OCI-LY7 (cell line): ENCODE measurements at places on chromosomes 4 and X.
A peak's percentile ranks its signal among the peaks of the same experiment; 100 is the strongest.

- DNase-seq = no peak
Measured at GRCh38 chr4:174358410-174358809, 74.7 kb downstream of the CEP44 start.

- DNase-seq = no peak
Measured at GRCh38 chrX:152658302-152658701, 20.6 kb downstream of the GABRQ start.

DNA sequence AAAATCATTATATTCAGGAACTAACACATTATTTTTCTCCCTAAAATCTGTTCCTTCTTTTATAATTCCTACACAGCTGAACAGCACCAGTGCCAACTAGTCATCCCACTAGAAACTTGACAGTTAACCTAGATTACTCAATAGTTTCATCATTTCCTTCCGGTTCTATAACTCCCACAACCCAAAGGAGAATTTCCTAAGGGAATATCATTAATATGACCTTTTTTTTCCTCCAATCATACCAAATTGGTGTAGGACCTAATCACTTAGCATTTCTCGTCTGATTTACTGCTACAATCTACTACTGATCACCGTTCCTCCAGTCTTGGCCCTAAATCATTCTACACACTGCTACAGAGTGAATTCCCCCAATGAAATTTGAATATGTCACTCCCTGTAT, 45.9 kb downstream of the WDFY3 start:
- no peak for DNase-seq

GRCh38 chr4:1155314-1155713, 17.1 kb downstream of the SPON2 start:
- DNase-seq = no peak

DNA sequence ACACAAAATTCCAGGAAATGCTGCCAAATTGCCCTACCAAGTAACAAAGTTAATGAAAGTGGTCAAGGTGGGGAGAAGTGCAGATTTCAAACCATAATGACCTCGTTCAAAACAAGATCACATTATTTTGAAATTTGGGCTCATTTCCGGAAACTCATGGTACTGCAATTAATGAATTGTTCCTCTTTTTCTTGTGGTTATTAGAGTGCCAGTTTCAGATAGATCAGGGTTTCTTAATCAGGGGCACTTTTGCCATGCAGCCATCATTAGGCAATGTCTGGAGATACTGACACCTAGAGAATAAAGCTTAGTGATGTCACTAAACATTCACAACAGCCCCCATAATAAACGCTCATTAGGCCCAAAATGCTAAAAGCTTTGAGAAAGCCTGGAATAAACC, 381.5 kb upstream of the GALNT7 start:
- DNase-seq = no peak

GRCh38 chr4:145909773-145910172, 28.9 kb downstream of the ZNF827 start:
- DNase-seq = no peak

DNA sequence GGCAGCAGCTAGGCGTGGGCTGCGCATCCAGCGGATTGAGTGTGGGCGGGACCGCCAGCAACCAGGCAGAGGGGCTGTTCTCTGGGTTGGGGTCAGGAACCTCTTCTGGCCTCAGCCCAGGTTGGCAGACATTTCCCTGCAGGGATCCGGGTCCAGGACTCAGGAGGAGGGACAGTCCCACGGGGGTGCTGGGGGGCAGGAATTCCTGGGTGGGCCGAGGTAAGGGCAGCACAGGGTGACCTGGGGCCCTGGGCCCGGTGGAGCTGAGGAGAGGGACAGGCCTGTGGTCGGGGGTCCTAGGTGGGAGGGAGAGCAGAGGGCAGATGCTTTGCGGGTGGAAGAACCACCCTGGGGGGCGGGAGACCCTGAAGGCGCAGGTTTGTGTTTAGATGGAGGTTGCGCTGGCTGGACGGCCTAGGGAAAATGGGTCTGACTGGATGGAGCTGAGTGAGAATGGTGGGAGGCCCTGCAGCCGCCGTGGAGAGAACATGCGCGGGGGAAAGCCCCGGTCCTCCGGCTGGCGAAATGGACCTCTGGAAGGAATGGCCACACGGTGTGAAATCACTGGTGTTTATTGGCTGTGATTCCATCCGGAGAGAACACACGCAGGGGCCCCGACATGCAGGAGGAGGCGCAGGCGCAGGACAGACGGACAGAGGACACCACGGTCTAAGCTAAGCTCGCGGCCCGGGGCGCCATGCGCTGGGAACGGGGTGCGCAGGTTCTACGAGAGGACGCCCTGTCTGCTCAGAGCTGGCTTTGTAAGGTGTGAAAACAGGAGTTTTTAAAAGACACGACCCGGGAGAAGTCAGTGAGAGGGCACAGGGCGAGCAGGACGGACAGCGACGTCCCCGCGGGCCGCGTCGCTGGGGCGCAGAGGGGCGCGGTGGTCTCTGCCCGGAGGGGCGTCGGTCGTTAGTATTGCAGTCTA, 41.3 kb downstream of the CPLX1 start:
- no peak for DNase-seq

DNA sequence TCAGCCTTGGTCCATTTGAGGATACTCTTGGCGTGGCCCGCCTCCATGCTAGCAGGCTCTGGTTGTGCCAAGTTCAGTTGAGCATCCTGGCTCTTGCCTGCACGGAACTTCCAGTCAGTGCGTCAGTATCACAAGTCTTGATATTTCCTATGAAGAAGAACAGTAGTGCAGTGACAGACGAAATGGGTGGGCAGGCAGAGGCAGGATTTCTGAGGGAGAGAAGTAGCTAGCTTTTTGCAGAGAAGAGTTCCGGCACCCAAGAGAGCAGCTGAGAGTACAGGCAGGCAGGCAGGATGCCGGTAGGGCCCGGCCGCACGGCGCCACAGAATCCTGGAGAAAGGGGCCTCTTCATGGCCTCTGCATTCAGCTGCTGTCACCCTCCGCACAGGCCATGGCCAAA, 56.1 kb upstream of the MSANTD1 start:
- DNase-seq = no peak

DNA sequence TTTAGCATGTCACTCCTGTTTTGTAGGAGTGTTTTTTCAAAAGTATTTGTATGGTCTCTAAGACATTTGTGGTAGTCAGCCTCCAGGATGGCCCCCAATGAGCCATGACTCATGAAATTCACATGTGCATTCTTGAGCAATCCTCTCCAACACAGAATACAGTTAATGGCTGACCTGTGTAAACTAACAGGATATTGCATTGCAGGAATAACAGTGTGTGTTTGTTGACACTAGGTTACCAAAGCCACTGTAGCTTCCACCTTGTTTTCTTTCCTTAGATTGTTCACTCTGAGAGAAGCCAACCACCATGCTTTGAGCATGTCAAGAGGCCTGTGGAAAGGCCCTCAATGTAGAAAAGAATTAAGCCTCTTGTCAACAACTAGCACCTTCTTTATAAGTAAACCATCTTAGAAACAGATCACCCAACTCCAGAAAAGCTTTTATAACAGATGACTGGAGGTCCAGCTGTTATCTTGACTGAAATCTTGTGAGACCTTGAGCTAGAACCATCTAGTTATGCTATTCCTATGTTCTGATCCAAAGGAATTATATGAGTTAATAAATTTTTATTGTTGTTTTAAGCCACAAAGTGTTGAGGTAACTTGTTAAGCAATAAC, 28.5 kb downstream of the TBCK start:
- no peak for DNase-seq

- no peak for DNase-seq
Measured at GRCh38 chr4:88297212-88297516, 12.8 kb upstream of the PPM1K start.

GRCh38 chrX:37371578-37371991, 22.4 kb downstream of the PRRG1 start:
- no peak for DNase-seq

GRCh38 chr4:88185906-88186305, 27.5 kb upstream of the ABCG2 start:
- no peak for DNase-seq

- no peak for DNase-seq
Measured at GRCh38 chr4:114364857-114365256, 233.8 kb upstream of the UGT8 start.

DNA sequence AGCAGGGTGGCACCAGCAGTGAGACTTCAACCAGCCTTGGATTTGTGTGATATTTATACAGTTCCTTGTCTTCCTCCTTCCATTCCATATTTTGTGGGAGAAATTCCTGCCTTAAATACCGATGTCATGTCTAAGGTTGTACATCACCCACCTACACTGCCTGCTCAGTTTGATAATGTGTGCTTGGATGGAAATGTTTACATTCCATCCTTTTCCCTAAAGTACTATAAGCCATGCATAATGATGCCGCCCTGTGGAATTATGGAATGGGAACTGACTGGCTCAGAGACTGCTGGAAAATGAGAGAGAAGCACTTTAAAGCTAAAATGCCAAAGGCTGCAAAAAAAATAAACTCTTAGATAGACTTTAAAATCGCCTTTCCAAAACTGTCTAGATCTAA, 11.3 kb upstream of the GLUD2 start:
- no peak for DNase-seq

GRCh38 chr4:9875516-9875915, 94.1 kb downstream of the DRD5 start:
- DNase-seq = no peak

- no peak for DNase-seq
Measured at GRCh38 chr4:61864286-61864685, 664.2 kb downstream of the ADGRL3 start.

DNA sequence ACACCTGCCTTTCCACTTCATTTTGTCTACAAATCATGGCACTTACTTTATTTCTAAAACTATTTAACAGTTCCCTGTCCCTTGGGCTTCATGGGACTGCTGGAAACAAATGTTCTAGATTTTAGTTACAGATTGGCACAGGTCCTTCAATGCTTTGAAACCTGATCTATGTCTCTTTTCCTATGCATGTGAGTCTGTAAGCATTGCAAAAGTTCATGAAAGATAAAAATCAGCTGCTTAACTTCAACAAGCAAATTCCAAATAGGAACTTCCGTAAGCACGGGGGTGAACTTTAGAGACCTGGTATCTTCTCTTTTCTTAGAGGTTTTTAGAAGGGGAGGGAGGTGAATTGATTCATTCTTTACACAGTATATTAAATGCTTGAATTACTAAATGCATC, 9.5 kb downstream of the LGI2 start:
- no peak for DNase-seq

DNA sequence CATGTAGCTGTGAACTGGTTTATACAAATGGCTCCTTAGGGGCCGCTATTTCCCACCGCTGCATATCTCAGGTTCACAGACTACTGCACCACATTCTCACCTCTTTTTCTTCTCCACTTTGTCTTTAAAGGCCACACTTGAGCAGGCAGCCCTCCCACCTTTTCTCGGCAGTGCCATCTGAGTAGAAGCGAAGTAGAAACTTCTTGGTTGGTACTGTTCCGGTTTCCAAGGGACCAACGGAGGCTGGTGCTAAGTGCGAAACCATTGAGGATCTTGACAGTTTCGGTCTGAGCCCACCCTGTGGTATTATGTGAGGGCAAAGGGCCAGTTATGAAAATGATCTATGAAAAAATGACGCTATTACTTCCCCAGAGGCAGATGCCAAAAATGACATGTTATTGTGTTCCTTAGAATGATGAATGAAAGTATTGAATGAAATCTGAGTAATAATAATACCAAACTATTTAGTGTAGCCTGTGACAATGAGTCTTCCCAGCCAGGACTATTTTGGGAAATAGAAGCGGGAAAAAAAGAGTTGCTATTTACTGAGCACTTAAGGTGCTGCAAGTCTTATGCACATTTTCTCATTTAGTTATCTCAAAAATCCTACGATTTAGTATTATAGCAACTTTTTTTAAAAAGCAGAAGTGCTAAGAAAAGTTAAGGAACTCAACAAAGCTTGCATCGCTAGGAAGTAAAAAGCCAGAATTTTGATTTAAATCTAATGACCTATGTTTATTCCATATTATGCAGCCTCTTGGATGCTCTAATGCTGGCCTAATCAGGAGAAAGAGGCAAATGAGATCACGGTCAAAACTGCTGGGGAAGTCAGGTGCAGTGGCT, 29.6 kb upstream of the CHRNA9 start:
- peak; percentile 85 for DNase-seq

DNA sequence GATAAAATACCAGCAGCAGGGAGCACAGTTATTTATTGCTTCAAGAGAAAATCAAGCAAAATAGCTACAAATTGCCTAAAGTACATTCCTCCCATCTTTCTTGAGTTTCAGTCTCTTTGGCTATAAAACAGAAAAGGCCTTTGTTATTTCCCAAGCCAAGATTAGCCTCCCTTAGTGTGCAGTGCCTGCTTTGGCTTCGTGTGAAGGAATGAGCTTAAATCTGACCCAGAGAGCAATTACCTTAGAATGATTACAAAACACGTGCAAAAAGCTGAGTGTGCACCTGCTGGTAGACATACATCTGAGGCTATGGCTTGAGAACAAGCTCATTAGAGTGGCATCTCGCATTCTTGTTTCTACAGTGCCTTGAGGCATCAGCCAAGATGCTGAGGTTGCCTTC, 250.8 kb downstream of the C4orf33 start:
- no peak for DNase-seq

DNA sequence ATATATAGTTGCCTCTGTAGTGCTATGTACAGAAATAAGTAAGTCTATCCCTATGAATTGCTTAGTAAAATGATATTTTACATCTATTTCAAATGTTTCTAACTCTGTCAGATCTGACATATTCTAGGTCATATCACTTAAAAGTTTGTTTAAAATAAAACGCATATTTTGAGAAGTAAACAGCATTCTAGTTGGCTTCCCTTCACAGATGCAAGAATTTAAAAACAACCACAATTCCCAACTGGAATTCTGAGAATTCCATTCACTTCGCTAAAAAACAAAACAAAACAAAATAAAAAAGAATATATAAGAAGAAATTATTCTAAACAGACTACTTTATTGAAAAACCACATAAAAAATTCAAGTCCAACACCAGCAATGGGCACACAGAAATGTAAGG, 126.0 kb downstream of the PPP3CA start:
- no peak for DNase-seq

GRCh38 chrX:50779694-50780093, 34.3 kb downstream of the SHROOM4 start:
- DNase-seq = no peak

GRCh38 chrX:79181401-79181800, 36.9 kb downstream of the GPR174 start:
- no peak for DNase-seq

- no peak for DNase-seq
Measured at GRCh38 chrX:145844886-145845285, 27.3 kb downstream of the SLITRK2 start.

DNA sequence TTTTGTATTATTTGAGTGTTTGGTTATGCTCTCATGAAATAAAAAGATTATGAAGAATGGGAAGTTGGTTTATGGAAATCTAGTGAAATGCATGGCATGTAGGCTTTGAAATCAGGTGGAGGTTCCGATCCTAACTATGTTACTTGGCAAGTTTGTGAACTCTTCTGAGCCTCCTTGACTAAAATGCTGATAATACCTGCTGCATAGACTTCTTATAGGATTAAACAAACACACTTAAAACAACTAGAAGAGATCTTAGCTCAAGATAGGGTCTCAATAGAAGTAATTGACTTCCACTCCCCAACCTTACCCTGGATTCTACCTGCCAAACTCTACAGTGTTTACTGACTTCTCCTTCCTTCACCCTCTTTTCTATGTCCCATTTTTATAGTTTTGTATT, 22.2 kb upstream of the TLR2 start:
- no peak for DNase-seq
